ENCODE measurements at places on chromosomes 11 and 22. TPM values are rescaled to one million over a fixed set of nuclear protein-coding genes. Genes with fewer than 3 reads are reported as not detected.

GRCh38 chr11:117950993-117951961 lies 22.1 kb upstream of the TMPRSS13 start:
- H3K27me3 ChIP-seq: peaks cover 17% of the 10 kb centered on the region
- no peaks in the 10 kb centered on the region for H3K4me1 ChIP-seq
- H3K4me3 ChIP-seq: no peak overlapping the region
- H3K36me3 ChIP-seq: no peaks in the 10 kb centered on the region
- no peak overlapping the region for H3K27ac ChIP-seq
- no peak for DNase-seq

DNA sequence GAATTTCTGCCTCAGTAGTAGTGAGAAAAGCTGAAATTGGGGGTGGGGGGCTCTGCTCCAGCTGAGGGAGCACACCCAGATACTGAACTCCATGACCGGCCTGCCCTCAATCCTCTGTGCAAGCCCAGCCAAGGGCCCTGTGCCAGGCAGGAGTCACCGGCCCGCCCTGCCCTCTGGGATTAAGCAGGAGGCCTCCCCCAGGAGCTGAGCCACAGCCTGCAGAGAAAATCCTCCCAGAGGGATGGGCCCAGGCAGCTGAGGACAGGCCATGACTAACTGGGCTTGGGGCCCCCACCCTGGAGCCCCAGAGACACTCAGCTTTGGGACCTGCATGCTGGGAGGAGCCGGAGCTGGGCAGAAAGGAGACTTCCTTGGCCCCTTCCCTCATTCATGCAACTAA lies 48.8 kb downstream of the MN1 start:
- peaks cover 31% of the 10 kb centered on the region for H3K36me3 ChIP-seq
- H3K4me1 ChIP-seq: peaks cover 92% of the 10 kb centered on the region
- H3K27ac ChIP-seq: peak overlapping the region; percentile 90
- no peaks in the 10 kb centered on the region for H3K27me3 ChIP-seq
- DNase-seq: no peak

OR4C5 gene
- not detected for total RNA-seq

DNA sequence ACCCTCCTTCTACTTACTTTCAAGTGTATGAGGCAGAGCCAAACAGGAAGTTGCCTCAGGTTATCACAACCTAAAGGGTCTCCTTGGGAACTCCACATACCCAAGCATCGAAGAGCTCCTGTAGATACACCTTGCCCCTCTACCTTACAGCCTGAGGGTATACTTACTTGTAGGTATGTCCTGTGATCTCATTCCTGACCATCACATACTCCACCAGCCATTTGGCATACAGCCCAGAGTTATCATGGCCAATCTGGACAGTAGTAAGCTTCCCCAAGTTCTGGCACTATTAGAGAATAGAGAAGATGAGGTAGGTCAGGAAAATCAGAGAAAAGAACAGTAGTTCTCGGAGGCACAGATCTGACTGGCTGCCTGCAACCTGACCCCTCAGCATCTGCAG lies 53.4 kb upstream of the SCUBE2 start:
- H3K36me3 ChIP-seq: peaks cover 59% of the 10 kb centered on the region
- H3K27me3 ChIP-seq: no peaks in the 10 kb centered on the region
- H3K27ac ChIP-seq: no peak overlapping the region
- no peak for DNase-seq
- peaks cover 12% of the 10 kb centered on the region for H3K4me1 ChIP-seq
- no peak overlapping the region for H3K4me3 ChIP-seq

DNA sequence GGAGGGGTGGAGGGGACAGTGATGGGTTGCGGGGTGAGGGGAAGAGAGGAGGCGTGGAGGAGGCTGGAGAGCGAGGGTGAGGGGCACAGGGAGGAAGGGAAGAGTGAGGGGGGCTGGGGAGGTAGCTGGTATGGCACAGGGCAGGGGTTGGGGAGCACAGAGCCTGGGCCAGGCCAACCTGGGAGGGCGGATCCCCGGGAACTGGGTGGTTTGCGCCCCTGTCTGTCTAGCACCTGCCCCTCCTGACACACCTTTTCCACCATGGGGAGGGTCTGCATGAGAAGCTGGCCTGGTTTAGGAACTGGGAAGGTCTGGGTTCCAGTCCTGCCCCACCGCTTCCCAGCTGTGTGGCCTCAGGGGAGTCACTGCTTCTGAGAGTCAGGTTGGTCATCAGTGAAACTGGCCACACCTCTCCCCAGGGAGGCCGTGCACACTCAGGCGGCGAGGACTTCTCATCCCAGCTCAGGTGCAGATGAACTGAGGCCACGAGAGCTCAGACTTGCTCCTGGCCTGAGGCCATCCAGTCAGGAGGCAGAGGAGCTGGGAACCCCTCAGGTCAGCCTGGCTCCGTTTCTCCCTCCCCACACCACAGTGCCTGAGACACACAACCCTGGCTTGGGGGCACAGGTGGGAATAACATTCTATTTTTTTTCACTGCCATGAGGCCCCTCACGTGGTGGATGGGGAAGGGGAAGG lies 95.6 kb downstream of the PHF21B start:
- H3K4me3 ChIP-seq: no peak overlapping the region
- H3K27me3 ChIP-seq: no peaks in the 10 kb centered on the region
- no peak overlapping the region for H3K27ac ChIP-seq
- peaks cover 7% of the 10 kb centered on the region for H3K36me3 ChIP-seq

TMEM191C gene
- total RNA-seq: 1.5 TPM

DNA sequence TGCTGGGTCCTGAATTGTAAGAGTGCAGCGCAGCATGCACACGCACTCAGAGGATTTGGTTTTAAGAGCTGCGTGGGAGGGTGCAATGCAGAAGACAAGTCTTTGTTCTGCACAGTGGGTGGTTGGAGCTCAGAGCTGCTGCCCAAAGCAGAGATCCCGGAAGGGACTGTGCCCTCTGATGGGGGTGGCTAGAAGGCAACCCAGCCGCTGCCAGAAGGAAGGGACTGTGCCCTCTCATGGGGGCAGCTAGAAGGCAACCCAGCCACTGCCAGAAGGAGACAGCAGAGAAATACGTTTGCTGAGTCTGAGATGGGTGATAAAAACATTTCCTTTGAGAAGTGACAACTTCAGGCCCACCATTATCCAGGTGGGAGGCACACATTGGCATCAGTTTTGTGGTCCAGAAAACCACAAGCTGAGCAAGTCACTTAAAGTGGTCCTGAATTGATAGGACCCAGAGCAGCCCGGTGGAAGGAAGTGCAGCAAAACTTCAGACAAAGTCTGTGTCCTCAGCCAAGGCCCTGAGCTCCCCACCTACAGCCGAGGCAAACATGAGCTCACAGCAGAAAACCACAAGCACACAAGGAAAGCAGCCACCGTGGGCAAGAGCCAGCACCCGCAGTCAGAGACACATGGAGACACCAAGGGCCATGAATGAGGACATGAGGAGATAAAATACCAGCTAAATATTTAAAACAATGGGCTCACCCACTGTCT lies 4.3 kb downstream of the KRTAP5-6 start:
- H3K4me1 ChIP-seq: peaks cover 5% of the 10 kb centered on the region
- H3K27me3 ChIP-seq: peaks cover 5% of the 10 kb centered on the region
- H3K36me3 ChIP-seq: no peaks in the 10 kb centered on the region

DMC1 gene
- 0.51 TPM for total RNA-seq

MRGPRX4 gene
- total RNA-seq: not detected

Data from chondrocyte (in vitro differentiated cells).